ENCODE measurements at places on chromosomes 4 and X.

- peak; percentile 73 for DNase-seq
Measured at GRCh38 chr4:137360761-137361160, 171.5 kb downstream of the PCDH18 start.

DNA sequence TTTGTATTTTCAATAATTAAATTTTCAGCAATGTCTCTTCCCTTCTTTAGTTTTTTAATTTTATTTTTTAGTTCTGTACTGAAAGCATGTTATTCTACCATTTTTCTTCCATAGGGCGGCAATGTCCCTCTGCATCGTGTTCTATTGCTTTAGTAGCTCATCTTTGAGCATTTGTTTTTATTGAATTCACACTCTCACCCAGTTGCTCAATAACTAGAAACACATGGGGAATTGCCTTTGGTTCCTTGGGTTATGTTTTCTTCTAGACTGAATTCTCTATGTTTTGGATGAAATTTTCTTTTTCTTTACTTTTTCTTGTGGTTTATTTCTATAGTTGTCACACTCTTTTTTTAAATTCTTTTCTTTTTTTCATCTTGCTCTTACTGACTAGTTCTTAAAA is 233.8 kb upstream of the LDB2 start:
- peak; percentile 29 for DNase-seq

- DNase-seq, result no peak
Measured at GRCh38 chrX:25013632-25014365, 2.0 kb downstream of the ARX start.

- DNase-seq, result peak; percentile 87
Measured at GRCh38 chr4:73904491-73904890, 35.3 kb downstream of the CXCL1 start.

GRCh38 chr4:153318696-153319320 is 25.7 kb upstream of the MND1 start:
- DNase-seq, result peak; percentile 54

- no peak for DNase-seq
Measured at GRCh38 chr4:85168234-85168834, 201.8 kb upstream of the WDFY3 start.

DNA sequence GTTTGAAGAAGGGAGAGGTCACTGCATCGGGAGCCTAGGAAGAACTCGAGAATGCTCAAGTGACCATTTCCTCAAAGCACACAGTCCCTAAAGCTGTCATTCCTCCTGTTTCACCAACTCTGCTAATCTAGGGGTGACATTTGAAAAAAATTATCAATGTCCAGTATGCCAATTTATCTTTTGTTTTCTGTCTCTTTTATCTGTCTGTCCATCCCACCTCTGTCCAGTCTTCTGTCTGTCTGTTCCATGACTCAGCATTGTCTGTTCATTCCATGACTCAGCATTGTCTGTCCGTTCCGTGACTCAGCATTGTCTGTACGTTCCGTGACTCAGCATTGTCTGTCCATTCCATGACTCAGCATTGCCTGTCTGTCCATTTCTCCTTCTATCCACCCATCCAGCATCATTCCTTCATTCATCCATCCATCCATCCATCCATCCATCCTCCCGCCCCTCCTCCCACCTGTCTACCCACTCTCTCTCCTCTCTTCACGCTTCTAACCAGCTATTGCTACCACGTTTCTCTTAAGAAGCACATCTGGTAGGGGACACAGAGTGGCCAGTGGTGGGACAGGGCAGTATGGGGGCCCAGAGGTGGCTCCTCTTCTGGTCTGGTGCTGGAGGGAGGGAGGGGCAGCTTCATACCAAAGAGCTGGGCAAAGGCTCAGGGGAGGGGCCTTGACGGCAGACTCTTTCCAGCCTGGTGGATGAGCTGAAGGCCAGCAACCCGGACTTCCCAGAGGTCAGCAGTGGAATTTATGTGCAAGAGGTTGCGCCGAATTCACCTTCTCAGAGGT is 34.1 kb downstream of the HTRA3 start:
- DNase-seq, result peak; percentile 91

GRCh38 chr4:184953421-184953945 is 64.8 kb upstream of the HELT start:
- no peak for DNase-seq

GRCh38 chrX:49925176-49925575 is 2.8 kb downstream of the CLCN5 start:
- DNase-seq, result no peak

DNA sequence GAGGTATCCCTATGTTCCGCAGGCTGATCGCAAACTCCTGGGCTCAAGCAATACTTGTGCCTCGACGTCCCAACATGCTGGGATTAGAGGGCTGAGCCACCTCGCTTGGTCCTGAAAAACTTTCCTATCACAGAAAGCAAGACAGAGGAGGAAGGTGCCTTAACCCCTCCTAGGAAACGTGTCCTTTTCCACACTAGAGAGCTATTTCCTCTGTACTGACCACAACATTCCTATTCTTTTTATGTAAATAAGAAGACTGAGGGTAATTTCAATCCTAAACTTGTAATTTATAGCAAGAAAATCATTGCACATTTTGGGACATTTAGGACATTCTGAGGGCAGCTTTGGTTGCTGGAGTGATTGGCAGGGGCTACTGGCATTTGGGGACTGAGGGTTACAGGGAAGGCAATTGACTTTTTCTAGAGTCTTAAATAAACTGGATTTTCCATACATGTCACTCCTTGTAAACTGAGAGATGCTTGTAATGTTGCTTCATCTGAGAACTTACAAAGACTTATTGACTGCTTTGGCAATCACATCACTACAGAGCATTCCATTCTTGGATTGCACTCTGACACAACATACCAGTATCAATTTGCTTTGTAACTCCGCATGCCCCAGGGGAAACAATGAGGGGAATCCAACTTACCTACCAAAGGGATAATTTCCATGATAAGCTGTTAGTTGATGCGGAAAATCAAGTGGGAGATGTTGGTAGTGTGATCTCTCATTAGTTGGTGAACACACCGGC is 15.6 kb downstream of the XAGE3 start:
- peak; percentile 44 for DNase-seq

DNA sequence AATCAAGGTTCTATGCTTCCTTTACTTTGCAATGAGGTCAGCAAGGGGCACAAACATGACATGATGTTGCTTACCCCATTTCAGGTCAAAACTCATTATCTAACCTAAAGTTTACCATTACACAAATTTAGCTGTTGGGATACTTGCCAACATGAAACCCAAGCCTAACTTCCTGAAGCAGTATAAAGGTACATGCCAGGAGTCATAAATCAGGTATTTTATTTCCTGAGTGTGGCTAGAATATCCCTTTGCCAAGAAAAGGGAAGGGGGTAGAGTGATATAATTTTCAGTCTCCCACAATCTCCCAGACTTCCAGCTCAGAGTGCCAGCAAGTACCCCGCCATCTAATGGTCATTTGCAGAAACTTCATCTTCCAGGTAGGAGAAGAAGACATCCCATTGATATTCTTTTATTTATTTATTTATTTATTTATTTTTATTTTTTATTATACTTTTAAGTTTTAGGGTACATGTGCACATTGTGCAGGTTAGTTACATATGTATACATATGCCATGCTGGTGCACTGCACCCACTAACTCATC is 136.6 kb downstream of the NEXMIF start:
- DNase-seq, result no peak

- no peak for DNase-seq
Measured at GRCh38 chr4:89906316-89906715, 11.7 kb downstream of the MMRN1 start.

DNA sequence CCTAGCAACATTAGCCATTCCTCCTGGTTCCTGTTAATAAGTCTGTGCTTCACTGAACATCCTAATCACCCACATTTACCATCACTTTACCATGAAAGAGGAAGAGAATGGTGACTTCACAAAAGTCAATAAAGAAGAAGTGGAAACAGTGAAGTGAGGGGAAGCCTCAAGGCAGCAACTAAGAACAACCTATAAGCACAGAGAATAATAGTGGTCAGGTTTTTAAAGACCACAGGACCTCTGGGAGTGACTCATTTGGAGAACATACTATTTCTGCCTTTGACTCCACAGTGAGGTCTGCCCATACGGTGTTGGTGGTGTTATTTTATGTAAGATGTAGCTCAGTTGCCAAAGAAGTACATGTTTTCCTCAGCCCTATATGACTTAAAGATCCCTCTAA is 86.0 kb upstream of the TET2 start:
- DNase-seq, result peak; percentile 38

DNA sequence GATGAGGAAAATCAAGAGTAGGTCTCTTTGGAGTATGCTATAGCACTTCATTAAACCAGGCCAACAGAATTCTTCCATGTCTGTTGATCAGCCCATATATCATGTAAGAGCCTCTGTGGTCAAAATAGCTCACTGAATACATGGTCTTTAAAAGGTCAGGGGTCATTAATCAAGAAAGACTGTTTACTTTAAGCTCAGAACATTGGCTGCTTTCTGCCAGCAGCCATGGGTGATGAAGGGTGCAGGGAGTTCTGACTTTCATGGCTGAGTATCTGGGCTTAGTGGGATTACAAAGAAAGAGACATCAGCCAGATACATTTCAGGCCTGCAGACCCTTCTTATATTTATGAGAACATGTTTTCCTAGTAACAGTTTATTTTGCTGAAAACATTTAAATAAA is 7.1 kb upstream of the C4orf54 start:
- no peak for DNase-seq

DNA sequence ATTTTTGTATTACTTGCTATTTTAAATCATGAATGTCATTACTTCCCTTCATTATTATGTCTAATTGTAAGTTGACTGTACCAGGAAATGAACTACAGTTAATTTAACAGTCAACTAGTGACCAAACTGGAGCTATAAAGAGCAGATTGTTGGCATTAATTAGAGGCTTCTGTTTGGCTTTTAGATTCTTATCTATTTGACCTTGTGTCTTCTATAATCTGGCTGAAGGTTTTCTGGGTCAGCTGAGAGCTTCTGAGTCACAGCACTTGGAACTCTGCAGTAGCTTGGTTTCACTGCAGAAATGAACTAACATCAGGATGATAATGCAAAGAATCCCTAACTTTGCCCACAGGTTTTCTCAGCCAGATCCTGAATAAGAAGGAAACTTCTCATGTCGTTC is 169.2 kb upstream of the LEF1 start:
- peak; percentile 59 for DNase-seq

DNA sequence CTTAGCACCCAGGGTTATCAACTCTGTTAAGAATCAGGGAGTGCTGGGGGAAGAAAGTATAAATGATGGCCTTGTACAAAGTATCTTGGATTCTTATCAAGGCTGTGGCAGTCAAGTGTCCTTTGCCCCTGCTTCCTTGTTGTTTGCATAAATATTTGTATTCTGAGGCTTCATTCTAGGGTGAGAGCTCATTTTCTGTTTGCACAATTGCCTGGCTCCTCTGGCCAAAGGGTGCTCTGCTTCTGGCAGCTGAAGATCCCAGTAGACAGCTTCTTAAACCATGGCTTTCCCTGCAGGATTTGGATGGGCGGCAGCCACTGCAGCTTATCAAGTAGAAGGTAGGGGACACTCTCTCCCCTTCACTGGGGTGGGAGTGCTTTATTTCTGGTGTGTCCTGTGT is at the start of gene GBA3:
TSS of gene GBA3 (plus strand) at position 202 of the 400 bp plus-strand sequence.
- DNase-seq, result no peak

- DNase-seq, result no peak
Measured at GRCh38 chr4:36254371-36254770, 10.1 kb upstream of the ARAP2 start.

DNA sequence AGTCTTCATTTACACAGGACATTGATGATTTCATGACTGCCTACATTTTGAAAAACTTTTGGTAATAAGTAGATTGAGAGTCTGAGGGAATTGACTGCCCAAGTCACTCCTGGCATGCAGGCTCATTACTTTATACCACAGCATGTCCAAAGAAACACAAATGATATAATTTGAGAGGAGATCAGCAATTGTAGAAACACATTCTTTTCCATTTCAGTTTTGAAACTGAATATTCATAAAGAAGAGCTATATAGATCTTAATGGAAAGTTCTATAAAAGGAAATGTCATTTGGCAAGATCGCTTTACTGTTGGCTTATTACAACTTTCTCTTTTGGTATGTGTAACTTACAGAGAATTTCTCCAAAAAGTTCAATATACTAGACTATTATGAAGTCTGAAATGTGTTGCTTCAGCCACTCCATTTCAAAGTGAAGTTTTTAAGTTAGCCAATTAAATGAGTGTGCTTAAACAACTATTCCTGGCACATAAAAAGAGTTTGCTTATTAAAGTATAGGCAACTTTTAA is 158.0 kb downstream of the ARAP2 start:
- DNase-seq, result no peak

- DNase-seq, result no peak
Measured at GRCh38 chr4:166432842-166433241, 559.8 kb downstream of the TLL1 start.

DNA sequence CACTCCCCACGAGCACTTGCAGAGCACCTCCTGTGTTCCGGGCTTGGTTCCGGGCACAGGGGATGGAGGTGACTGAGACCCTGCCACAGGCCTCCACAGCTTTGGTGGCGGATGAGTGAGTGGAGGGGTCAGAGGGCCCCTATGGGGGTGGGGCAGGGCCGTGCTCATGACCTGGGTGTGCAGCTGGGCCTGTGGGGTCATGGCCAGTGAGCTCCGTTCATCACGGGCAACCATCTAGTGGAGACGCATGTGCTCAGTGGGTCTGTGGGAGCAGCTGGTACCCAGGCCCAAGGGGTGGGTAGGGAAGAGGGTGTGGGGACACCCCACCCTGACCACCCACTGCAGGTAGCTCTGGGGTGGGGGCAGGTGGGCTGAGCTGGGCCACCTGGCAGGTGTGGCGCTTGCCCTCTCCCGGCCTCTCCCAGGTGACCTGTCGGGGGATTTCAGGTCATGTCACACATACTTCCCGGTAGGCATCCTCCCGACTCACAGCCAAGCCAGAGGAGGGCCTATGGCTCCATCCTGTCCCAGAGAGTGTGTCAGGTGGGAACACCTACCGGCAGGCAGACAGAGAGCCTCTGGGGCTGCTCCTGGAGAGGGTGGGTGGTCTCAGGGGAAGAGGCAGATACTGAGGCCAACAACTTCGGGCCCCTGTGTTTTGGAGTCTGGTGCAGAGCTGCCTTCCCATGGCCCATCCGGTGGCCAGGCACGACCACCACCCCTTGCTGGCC is 3.6 kb downstream of the PSAPL1 start:
- DNase-seq, result no peak

GRCh38 chrX:50881028-50881427 is 29.5 kb upstream of the BMP15 start:
- DNase-seq, result no peak

DNA sequence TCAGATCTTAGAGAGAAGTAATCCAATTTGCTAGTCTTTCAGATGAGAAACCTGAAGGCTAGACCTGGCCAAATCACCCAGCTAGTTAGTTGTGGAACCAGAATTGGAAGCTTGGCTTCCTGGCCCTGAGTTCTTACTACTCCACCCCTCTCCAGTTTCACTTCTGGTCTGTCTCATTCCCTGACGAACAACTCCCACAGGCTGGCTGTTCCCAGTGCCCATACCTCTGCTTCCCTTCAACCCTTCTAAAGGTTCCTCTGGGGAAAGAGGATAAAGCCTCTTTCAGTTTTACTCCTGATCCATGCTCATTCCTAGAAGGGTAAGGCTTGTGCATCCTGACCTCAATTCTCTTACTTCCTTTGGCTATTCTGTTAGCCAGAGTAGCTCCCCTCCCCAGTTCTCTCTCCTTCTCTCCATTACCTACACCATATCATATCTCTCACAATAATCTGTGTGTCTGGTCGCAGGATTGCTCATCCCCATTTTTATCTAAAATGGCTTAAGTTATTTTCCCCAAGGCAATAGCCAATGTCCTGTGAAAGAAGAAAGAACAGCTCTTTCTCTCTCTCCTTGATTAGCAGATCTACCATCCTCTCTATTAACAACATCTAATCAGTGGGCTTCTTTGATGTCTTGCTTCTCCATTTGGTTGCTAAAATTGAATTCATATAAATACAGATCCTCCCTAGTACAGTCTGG is 155.0 kb upstream of the MAOA start:
- DNase-seq, result no peak

- DNase-seq, result peak; percentile 52
Measured at GRCh38 chr4:118557298-118557851, 127.8 kb upstream of the METTL14 start.

Data from fibroblast of skin of abdomen (primary cell).